ENCODE measurements at places on chromosomes 1 and 21. TPM values are rescaled to one million over a fixed set of nuclear protein-coding genes. Genes with fewer than 3 reads are reported as not detected.

Gene FBLIM1
- total RNA-seq, result 97.6 TPM

GRCh38 chr1:108704496-108704895, 8.2 kb upstream of the FNDC7 start:
- no peak for DNase-seq

GRCh38 chr1:170704256-170704655, 40.3 kb downstream of the PRRX1 start:
- DNase-seq, result no peak

Gene ATP1A4
- total RNA-seq, result not detected

DNA sequence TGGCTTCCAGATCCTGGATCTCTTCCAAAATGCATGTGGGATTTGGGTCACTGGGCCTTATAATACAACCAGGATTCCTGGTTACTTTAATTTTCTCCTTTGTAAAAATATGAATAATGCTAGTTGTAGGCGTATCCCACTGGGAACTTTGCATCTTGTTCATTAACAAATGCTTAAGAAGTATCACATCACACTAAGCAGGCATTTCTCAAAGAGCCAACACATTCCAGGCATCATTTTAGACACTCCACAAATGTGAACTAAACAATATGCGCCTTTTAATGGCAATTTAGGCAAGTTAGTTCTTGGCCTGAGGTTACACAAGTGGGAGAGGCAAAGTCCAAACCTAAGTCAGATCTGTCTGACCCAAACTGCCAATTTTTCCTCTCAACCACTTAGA, 15.9 kb downstream of the BRINP2 start:
- no peak for DNase-seq

Gene KHDC4
- 22.0 TPM for total RNA-seq

GRCh38 chr1:41631154-41631553, 146.7 kb upstream of the EDN2 start:
- no peak for DNase-seq

- no peak for DNase-seq
Measured at GRCh38 chr21:21018821-21019220, 20.6 kb downstream of the NCAM2 start.

GRCh38 chr1:12811409-12811784, 19.8 kb downstream of the PRAMEF11 start:
- DNase-seq, result no peak

DNA sequence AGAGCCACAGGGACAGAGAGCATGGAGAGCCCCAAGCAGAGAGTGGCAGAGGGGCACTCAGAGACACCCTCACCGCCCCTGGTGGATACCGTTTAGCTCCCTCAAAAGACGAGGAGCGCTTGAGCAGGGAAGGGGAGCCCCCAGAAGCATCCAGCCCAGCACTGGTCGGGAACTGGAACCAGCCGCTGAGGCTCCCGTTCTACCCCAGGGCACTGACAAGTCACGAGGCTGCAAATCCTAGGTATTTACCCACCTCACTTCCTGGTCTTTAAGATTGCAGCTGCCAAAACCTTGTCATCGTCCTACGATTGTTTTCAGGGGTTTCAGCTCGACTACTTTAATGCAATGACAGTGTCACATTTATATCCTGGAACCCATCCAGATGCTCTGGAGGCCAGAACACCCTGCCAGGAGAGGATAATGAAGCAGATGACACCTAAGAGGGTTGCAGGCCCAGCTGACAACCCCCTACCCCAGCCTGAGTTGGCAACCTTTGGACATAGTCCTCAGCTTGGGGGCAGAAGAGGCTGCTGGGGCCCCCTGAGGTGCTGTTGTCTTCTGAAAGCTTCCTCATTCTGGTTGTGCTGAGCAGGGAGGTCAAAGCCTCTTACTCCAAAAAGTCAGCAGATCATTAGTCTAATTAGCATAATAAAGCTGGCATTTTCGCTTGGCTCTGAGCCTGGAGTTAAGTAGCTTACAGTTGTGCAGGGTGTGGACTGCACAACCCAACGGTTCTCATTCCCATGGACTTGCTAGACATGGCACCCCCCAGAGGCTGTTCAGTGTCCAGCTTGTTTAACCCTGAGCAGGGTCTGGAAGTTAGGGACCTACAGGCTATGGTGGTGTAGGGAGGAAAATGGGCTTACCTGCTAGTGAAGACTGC, 20.6 kb upstream of the BACE2 start:
- DNase-seq, result no peak

DNA sequence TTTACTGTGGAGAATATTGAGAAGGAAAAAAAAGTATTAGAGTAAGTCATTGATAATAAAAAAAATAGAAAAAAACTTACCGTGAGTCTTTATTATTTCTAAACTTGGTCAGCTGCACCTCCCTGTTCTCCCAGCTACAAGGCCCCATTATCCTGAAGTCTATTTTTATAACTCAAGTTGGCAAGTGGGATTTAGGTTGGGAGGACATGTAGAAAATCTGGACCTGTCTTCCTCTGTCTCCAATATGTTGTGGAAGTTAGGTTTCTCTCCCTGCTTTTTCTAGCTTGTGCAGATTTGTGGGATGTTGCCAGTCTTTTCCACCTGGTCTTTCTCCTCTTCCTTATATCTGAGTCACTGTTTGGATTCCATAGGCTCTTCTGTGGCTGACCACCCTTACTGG, 361.4 kb downstream of the HLX start:
- DNase-seq, result no peak

- DNase-seq, result no peak
Measured at GRCh38 chr1:171922999-171923398, 81.7 kb downstream of the DNM3 start.

Gene PRRX1
- total RNA-seq, result 46.3 TPM

DNA sequence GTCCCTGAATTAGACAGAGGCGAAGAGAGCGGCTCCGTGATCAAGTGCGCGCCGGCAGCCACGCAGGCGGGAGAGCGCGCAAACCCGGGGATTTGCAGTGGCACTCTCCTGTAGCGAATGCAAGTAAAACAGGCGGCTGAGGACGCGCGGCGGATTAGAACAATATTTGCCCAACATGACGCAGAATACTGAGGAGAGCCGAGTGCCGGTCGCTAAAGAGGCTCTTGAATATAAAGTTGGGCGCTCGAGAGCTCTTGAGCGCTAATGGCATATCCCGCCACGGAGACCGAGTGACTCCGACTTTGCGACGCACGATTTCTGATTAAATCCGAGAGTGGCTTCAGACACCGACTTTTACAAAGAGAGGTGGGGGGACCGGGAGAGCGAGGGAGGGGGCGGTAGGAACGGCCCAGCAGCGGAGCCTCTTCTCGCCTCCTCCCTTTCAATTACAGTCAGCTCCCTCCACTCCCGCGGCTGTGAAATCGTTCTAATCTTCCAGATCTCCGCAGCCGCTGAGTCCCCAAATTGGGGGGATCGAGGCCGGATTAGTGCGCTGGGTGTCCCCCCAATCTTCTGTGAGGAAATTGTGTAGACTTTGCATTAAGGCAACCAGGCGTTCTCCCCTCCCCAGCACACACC, 2.3 kb downstream of the PAX7 start:
- DNase-seq, result no peak

- no peak for DNase-seq
Measured at GRCh38 chr1:109391157-109391556, 6.6 kb downstream of the SORT1 start.

DNA sequence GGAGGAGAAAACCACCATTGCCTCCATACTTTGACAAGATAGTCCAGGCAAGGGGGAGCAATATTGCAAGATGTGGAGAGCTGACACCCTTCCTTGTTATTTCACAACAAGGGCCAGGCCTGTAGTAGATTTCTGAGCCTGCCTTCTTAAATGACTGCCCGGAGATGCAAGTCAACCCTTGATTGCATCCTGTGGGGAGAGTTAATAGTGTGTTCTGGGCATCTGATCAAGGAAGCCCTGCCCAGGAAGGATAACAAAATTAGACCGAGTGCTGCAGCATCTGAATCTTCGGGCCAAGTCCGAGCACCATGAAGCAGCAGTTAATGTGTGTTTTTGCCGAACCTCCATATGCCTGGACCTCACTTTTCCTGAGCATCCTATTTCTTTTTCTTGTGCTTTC, 382.3 kb downstream of the PRDM2 start:
- no peak for DNase-seq

DNA sequence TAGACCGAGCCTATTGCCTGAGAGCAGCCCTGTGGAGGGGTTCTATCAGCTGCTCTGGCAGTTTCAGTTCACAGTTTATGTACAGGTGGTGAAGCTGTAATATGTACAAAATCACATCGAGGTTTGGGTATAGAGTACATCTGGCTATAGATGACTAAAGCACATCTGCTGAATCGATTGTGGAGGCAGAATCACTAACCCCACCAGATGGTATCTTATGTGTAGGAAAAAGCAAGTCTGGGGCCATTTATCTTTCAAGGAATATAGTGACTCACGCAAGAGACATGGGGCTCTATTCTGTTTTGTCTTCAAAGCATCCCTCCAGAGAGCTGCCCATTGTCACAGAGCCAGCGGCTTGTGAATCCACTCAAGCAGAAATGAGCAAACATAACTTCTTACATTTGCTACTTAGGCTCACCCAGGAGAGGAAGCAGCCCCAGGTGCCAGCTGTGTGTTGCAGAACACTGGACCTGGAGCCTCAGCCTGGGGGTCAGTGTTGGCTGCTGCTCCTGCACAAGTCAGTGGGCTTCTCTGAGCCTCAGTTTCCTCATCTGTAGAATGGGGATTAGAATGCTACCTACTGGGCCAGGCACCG, 21.3 kb downstream of the MIIP start:
- no peak for DNase-seq

DNA sequence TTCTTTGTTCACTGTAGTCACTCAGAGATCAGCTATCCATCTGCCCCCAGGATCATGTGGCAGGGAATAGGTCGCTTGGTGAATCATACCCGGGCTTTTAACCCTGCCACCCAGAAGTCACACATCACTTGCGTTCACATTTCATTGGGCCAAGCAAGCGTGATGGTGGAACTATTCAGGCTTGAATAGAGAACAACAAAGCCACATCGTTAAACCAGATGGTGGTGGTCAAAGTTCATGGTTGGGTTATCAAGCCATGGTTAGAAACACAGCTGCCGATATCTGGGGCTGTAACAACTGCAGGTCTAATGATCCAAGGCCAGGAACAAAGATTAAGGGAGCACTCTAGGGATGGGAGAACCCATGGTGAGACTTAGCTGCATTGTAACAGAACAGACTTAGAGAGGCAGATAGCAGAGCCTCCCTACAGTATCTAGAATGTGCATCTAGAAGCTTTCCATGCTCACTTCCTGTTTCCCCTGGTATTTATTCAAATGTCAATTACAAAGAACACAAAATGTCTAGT, 40.0 kb upstream of the PTPRC start:
- DNase-seq, result no peak

GRCh38 chr1:45393718-45394302, 53.6 kb upstream of the MUTYH start:
- DNase-seq, result peak; percentile 68

Gene OR10R2
- not detected for total RNA-seq

DNA sequence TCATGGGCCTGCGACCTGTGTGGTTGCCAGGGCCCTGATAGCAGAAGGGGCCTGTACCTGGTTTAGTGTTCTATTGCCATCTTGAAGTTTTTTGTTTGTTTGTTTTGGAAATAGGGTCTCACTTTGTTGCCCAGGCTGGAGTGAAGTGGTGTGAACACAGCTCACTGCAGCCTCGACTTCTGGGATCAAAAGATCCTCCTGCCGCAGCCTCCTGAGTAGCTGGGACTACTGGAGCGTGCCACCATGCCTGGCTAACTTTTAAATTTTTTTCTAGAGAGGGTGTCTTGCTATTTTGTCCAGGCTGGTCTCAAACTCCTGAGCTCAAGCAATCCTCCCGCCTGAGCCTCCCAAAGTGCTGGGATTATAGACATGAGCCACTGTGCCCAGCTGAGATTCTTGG, 72.9 kb downstream of the UBE2T start:
- DNase-seq, result no peak

Gene ZNF687
- total RNA-seq, result 10.8 TPM

DNA sequence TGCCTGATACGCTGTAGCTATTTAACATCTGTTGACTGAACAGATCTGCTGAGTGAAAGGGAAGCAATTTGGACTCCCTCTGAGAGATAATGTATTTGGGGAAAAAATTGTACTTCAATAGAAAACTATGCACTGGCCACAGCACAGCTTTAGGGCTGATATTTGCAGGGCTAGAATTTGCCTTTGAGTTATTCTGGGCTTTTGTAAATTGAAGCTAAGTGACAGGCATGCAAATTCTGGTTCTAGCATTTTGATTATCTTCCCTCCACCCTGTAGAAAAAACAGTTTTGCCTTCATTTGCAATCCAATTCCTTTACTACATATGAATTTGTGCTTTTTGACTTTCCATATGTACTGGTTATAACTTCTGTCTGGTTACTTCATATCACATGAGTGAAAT, 7.9 kb downstream of the KYAT3 start:
- DNase-seq, result no peak

Gene IRF6
- total RNA-seq, result 29.7 TPM

DNA sequence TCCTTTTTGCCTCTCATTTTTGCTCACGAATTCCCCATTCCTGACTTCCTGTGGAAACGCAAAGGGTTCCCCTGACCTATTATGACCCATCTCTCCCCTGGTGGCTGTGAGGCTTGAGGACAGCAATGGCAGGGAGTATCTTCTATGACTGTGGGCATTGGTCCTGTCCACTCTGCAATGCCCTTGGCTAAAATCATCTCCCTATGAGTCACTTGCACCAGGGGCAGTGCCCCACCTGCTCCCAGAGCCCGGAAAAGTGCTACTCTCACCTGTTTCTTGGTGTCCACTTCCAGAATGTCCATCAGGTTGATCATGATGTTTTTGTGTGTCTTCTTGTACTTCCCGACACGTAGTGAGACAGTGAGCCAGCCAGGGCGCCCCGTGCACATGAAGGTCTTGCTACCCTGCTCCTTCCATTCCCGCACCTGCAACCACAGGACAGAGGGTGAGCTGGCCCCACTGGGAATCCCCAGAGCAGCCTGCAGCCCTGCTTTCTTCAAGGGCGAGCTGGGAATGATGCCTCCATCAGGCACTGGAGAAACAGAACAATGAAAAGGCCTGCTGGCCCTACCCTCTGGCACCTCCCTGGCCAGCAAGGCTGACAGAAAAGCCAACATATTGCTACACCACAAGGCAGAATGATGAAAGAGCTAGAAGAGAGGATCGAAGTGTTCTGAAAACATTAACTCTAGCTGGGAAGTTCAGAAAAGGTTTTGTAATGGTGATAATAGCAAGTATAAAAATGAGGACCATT, 3.5 kb downstream of the DHCR24 start:
- DNase-seq, result peak; percentile 62

DNA sequence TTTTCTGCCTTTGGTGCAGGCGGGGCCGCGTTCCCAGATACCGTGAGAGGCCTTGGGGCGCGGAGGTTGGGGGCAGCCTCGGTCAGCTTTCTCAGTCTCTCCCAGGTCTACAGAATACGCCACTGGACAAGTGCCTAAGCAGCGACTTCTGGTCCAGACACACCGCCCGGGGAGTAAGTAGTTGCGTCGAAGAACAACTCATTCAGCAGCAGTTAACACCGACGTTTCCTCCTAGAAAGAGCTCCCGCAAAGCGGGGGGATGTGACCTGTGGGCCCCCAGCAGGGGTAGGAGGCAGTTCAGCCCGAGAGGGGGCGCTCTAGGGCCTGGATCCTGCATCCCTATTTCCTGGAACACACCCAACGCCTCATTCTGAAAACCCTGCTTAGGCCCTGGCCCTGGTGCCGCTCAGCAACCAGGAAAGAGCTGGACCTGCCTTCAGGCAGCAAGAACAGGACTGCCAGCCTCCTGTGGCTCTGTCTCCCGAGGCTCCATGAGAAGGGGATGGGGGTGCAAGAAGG, 6.5 kb upstream of the BARHL2 start:
- no peak for DNase-seq

Measured in Right ventricle myocardium inferior (tissue), 1 donor.